ENCODE measurements at places on chromosomes 2 and 18. TPM values are rescaled to one million over a fixed set of nuclear protein-coding genes. Genes with fewer than 3 reads are reported as not detected.

GRCh38 chr2:105114551-105114950, 76.7 kb downstream of the MRPS9 start:
- no peak for DNase-seq

DNA sequence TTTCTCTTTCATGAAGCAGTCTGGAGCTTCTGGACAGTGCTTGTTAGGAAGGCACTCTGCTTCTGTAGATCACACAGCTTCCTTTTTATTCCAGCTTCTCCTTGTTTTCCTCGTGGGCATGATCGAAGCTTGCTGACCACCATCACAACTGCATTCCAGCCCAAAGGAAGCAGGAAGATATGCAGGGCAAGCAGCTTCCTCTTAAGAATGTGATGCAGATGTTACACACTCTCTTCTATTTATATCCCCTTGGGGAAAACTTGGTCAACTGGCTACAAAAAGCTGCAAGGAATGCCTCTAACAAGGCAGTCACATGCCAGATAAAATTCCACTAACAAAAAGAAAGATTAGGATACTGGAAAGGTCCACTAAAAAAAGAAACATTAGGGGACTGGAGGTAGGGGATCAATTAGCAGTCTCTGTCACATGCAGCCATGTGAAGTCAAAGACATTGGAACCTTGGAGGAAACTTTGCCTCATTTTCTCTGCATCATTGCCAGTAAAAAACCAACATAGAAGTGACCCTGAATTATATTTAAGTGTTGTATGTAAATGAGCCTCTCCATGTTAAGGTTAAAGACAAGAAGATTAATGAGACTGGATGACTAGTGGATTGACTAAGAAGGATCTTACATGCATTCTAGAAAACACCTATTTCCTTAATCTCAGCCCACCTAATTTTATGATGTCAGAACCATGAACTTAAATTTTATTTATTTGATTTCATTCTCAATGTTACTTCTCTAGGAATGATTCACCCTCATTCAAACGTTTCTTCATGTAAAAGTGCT, 98.3 kb downstream of the NAB1 start:
- DNase-seq, result no peak

- no peak for DNase-seq
Observed at GRCh38 chr2:19949071-19949470, 40.8 kb downstream of the WDR35 start.

DNA sequence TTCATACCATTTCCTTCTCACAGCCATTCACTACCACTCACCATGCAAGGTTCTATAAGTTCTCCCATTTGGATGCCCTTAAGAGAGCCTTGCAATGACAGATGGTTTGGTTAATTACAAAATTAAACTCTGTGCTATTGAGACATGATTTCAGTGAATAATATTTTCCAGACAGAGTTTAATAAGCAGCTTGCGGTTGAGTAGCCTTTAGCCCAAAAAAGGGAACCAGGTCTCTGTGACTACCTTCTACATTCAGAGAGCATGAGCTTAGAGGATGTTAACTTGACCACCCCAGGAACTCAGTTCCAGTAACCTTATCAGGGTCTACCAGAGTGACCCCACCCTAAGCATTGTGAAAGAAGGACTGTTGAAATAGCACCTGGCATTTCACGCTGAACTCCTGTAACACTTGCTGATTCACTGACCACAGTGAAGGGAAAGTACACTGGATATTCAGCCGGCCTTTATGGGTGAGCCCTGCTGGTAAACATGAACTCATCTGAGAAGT, 1173.1 kb upstream of the ZEB2 start:
- no peak for DNase-seq

- no peak for DNase-seq
Observed at GRCh38 chr2:240747256-240747655, 55.6 kb downstream of the AQP12A start.

DNA sequence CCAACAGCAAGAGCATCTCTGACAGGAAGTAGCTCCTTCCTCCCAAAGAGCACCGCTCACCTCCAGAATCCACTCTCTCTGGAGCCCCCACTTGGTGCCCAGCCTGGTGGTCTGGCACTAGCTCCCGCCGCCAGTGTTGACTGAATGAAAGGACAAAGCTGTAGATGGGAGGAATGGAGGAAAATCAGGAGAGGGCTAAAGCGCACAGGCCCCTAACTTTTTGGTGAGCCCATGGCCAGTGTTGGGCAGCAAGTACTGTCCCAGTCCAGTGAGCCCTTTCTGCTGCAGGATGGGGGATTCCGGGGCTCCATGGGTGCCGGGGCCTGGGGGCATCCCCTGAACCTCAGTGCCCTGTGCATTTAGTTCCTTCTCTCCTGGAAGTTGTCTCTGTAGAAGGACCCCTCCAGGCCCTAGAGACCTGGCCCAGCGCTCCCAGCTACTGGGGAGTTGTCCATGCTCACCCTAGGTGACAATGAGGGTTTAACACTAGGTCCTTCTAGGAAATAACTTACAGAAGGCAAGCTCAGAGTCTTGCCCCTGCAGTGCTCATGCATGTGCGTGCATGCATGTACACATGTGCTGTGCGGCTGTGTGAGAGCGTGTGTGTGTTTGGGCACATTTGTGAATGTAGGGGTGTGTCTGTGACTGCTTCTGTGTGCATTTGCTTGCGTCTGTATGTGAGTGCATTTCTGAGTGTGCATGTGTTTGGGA, 33.6 kb downstream of the GLI2 start:
- DNase-seq, result peak; percentile 5

GRCh38 chr2:38293152-38293865, 83.8 kb downstream of the ATL2 start:
- no peak for DNase-seq

- DNase-seq, result no peak
Observed at GRCh38 chr2:70537840-70538239, 15.8 kb downstream of the TGFA start.

DNA sequence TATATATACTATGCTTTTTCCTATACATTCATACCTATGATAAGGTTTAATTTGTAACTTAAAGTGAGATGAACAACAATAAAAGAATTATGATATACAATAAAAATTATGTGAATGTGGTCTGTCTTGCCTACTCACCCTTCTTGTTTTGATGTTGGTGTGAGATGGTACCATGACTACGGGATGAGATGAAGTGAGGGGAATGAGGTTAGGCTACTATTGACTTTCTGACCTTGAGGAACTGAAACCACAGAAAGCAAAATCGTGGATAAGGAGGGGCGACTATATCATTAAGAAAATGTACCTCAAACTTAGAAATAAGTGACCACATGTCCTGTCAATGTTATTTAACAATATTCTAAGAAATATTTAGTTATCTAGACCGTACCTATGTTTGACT, 103.9 kb upstream of the PPP1CB start:
- DNase-seq, result no peak

- DNase-seq, result no peak
Observed at GRCh38 chr18:69518989-69519388, 118.3 kb downstream of the DOK6 start.

The LRATD1 gene
- 3.1 TPM for total RNA-seq

- DNase-seq, result no peak
Observed at GRCh38 chr2:45649462-45649857, 2.0 kb upstream of the PRKCE start.
